HT-29 (cell line): ENCODE measurements at places on chromosomes 1 and 21.

- no peak for DNase-seq
Measured at GRCh38 chr1:235169986-235170385, 8.9 kb upstream of the RBM34 start.

DNA sequence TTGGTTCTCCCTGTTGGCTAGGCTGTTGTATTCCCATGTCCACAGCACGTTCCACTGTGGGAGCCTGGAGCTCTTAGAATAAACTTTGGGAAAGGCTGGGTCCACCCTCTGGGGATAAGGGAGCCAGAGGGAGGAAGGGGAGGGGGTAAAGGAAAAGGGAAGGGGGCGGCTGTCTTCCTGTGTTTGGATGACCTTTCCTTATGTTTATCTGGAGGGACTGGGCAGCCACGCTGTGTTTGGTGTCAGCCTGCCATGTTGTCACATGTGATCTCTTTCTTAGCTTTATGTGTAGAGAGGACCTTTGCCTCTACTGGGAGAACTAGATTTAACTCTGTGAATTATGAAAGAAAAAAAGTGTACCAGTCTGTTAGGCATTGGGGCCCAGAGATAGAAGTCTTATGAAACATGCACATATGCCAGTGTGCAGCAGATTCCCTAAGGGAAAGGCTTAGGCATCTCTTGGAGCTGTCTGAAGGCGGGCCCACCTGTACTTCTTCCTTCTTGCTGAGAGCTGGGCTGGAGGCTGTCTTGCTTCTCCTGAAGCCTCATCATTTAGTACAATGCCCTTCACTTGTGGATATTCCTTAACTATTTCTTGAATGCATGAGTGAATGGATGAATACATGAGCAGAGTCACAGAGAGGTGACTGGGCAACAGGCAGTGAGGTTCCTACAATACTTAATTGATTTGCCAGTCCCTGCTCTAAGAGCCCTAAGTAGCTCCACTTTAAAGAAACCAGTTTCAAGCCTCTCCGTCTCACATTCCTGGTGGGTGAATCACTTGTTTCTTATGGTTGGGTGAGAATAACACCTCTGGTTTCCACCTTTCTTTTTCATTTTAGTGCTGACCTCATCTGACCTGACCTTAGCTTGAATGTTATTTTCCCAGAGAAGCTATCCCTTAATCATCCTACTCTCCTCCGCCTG is 62.5 kb upstream of the ARHGAP29 start:
- DNase-seq: peak; percentile 83

DNA sequence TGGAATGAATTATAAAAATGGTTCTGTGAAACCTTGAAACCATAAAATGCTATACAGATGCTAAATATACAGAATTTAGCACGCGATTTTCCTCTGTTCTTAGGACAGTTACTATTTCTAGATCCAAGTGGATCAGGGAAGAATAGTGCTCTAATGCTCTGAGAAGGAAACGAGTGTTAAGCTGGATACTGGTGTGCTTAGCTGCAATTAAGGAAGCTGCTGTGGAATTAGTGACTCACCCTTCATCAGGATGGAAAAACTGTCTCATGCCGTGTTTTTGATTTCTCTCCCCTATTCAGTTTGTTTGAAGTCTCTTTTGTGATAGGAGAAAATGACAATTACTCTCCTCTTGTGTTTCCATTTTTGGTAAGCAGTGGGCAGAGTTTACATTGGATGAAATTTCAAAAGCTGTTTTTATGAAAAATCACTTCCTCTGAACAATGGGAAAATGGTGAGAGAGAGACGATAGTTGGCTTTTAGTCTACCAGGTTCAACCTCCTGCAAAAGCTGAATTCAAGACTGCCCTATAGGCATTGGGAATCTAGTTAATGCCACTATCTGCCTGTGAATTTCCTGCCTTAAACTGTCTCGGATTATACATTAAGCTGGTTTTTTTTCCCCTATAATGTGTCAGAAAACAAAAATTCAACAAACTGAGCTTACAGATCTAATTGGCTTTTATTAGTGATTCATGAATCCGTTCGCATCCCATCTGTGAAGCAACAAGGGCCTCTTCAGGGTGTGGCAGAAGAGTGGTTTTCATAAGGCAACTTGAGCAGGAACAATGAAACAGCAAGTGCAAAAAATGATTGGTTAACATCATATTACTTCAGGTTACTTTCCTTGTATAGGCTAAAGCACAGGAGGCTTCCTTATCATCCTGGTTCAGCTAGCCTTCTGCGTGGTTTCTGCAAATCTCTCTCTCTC is 179.8 kb downstream of the ST6GALNAC3 start:
- no peak for DNase-seq

GRCh38 chr21:29114765-29115500 is 15.5 kb upstream of the MAP3K7CL start:
- DNase-seq: no peak

DNA sequence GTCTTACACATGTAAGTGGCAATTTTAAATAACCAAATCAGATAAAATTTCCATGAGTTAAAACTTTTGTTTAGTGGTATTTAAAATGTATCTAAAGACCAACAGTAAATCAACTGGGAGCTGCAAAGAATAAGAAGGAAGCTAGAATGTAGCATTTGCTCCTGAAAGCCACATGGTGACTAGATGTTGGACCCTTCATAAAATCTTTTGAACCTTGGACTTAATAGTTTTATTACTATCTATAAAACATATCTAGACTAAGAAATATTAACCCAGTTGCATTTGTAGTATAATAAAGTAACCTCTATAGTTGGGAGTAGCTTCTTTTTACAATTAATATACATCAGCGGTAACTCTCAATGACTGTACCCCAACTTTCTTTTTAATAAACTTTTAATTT is 72.1 kb downstream of the UBE4B start:
- DNase-seq: peak; percentile 9

DNA sequence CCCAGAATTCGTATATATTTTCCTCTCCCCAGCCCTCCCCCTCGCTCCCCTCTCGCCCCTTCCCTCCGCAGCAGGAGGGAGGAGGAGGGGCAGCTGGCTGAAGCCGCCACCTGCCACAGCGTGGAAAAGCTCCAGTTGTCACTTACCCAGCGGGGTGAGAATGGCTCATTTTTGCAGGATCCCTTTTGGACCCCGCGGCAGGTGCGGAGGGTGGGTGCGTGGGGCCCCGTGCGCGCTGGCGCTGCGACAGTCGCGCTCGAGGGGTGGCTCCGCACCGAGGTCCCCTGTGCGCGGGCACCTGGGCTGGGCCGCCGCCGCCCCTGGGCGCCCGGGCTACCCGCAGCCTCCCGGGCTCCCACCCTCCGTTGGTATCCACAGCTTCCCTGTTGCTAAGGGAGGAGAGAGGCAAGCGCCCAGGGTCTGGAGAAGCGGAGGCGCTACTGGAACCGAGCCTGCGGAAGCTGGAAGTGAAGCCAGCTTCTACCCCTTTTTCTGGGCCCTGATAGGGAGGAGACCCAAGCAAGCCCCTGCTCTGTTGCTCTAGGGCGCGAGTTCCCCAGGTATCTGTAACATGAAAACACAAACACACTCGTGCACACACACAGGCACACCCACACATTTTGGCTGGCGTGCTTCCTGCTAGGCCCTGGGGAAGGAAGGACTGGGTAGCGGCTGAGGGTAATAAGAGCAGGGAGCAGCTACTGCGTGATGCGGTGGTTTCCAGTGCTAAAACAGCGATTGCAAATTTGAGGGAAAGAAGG is at the start of gene ERICH3:
Gene ERICH3 (minus strand): TSS at position 442 of the 761 bp plus-strand sequence. CDS start 273 bp downstream, at position 169.
- no peak for DNase-seq

DNA sequence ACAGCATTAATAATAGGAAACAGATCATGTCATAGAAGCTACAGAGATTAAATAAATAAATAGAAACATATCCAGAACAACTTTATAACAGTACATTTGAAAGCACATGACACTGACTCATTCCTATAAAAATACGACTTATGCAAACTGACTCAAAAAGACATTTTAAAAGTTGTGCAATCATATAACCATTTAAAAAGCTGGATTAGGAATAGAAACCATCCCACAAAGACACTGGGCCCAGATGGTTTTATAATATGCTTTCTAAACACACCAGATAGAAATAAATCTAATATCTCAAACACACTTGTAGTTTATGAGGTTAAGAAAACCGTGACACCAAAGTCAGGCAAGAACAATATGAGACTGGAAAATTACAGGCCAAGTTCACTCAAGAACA is 47.6 kb downstream of the MATN1 start:
- DNase-seq: no peak

- no peak for DNase-seq
Measured at GRCh38 chr1:211591980-211592493, 13.1 kb upstream of the SLC30A1 start.

GRCh38 chr21:35911412-35912191 is 148.7 kb downstream of the SETD4 start:
- DNase-seq: no peak

GRCh38 chr1:59061876-59062275 is 235.0 kb upstream of the FGGY start:
- DNase-seq: no peak

- no peak for DNase-seq
Measured at GRCh38 chr21:38358666-38359065, 101.9 kb downstream of the KCNJ15 start.

DNA sequence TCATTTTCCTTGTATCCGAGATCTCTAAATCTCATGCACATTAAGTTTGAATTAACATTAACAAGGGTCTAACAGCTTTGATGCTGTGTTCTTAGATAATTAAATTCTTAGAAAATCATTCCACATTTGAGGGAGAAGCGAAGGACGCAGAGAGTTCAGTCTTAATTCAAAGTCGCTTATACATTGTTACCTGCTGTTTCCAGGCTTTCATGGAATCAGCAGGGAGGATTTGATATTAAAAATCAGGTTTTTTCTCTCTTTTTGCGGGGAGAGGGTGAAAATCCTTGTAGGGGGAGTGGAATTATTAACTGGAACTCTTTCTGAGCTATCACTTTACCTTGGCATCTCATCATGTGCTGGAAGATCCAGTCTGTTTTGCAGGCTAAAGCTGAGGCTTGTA is 27.7 kb upstream of the DAB1 start:
- no peak for DNase-seq

DNA sequence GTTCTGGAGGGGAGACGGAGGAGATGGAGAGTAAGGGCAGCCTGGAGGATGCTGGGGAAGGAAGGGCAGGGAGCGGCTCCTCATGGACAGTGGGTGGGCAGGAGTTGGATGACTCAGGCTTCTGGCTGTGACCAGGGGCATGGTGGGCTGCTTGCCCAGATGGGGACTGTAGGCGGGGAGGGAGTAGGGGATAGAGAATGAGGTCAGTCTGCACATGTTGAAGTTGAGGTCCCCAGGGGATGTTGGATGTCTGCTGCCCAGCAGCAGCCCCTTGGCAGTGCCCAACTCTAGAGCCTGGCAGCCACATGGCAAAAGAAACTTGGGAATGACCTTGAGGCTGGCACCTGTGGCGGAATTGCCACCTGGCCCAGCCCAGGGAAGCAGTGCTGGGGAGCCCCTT is 6.4 kb downstream of the SELENON start:
- no peak for DNase-seq

GRCh38 chr1:37792943-37793686 is 532 bp upstream of the MANEAL start:
- DNase-seq: no peak

- DNase-seq: no peak
Measured at GRCh38 chr1:201288765-201289164, 5.5 kb downstream of the PKP1 start.

DNA sequence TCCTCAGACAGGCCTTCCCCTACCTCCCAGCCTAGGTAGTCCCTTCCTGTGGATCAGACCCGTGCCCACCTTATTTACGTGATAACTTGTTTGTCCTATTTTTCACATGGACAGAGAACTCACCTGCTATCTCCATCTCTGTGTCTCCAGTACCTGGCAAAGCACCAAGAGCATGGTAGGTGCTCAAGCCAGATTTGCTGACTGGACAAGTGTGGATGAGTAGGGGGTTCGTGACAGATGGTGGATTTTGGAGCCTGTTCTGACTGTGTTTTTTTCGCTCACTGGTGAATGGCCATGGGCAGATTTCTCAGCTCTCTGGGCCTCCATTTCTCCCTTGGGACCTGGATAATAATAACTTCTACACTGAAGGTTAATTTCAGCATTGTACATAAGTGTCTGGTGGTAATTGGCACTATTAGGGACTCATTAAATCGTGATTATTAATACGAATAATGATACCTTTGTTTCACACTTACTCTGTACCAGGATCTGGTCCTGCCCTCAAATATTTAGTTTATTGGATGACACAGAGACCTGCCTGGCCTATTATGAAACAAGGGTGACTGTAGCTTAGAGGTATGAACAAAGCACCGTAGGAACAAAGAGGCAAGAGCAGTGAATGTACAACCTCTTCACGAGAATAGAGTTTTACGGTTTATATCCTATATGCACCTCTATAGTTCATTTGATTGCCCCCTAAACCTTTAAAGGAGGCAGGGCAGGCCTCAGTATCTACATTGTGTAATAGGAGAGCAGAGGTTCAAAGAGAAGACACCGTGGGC is 24.5 kb upstream of the SLC26A9 start:
- no peak for DNase-seq

GRCh38 chr1:60948486-60948885 is 133.9 kb upstream of the NFIA start:
- DNase-seq: no peak

- no peak for DNase-seq
Measured at GRCh38 chr21:42299324-42300044, 15.7 kb downstream of the TFF3 start.

- no peak for DNase-seq
Measured at GRCh38 chr1:6534248-6534822, 20.0 kb downstream of the NOL9 start.

DNA sequence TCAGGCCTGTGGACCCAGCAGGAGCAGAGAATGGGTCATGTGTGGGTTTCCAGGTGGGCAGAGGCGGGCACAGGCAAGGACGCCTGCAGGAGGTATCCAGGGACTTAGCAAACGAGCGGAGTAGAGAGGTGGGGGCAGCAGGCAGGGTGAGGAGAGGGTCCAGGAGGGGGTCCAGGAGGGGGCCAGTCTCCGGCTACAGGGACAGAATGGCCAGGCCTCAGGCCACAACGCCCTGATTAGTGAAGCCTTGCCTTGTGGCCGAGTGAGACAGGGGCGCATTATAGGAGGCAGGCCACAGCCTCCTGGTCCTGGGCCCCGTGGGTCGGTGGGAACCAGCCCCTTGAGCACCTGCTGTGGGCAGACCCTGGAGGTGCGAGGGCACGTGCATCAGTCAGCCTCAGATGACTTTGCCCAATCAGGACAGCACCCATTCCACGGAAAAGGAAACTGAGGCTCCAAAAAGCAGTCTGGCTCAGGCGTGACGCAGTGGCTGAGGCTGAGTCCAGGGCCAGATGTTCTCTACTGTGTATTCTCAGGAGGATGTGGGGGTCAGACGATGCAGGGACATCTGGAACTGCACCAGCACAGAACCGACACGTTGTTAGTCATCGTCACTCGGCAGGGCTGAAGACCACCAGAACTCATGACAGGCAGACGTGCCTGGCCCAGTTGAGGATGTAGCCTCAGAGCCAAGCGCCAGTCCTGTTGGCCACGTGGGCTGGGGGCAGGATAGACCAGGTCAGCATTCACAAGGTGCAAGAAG is 113.7 kb downstream of the CRYAA start:
- no peak for DNase-seq

- DNase-seq: no peak
Measured at GRCh38 chr1:107821340-107821739, 143.6 kb downstream of the VAV3 start.

- no peak for DNase-seq
Measured at GRCh38 chr1:167270349-167271092, 49.8 kb downstream of the POU2F1 start.

- DNase-seq: no peak
Measured at GRCh38 chr1:59685101-59685500, 129.6 kb upstream of the HOOK1 start.
